ENCODE measurements at places on chromosomes 6 and 20.

GRCh38 chr20:10432079-10432478, 1.9 kb downstream of the MKKS start:
- DNase-seq = no peak

GRCh38 chr6:158662954-158663624, 13.2 kb downstream of the SYTL3 start:
- no peak for DNase-seq

DNA sequence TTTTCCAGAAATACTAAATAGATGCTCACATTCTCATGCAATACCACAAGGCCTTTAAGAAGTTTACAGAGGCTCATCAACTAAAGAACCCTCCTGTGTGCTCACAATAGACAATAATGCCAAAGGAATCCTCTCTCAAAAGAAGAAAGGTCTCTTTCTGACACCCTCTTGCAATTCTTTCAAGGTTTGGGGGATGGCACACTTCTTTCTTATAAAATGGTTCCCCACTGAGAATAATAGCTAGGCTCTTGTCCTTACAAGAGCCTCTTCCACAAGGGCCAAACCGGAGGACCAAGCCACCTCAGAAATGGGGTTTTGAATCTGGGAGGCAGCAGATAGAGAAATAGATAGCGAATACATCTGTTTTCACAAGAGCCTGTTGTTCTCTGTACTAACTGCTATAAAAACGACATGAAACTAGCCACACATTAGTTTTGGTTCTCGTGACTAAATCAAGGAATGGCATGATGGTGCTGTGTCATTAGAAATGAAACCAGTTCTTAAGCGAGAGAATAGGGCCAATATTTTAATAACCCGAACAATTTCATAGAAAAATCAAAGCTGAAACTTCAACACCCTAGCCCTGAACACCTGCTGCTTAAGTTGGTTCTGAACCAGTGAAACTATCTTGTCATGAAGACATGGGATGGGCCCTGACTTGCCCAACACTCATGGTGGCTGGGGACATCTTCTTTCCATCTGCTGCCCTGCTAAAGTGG, 81.1 kb downstream of the PRDM1 start:
- no peak for DNase-seq

- no peak for DNase-seq
Observed at GRCh38 chr20:31863296-31864085, 6.8 kb downstream of the DUSP15 start.

DNA sequence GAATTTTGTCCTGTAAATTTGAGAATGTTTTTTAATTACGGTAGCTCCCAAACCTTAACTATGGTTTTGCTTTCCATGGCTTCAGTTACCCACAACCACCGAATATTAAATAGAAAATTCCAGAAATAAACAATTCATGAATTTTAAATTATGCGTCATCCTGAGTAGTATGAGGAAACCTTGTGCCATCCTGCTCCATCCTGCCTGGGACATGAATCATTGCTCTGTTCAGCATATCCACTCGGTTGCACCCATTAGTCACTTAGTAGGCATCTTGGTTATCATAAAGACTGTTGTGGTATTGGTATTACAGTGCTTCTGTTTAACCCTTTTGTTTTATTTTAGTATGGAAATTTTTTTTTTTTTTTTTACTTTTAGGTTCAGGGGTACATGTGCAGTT, 39.7 kb downstream of the KCNS1 start:
- DNase-seq = no peak

GRCh38 chr6:35706468-35706867, 17.8 kb upstream of the FKBP5 start:
- no peak for DNase-seq

DNA sequence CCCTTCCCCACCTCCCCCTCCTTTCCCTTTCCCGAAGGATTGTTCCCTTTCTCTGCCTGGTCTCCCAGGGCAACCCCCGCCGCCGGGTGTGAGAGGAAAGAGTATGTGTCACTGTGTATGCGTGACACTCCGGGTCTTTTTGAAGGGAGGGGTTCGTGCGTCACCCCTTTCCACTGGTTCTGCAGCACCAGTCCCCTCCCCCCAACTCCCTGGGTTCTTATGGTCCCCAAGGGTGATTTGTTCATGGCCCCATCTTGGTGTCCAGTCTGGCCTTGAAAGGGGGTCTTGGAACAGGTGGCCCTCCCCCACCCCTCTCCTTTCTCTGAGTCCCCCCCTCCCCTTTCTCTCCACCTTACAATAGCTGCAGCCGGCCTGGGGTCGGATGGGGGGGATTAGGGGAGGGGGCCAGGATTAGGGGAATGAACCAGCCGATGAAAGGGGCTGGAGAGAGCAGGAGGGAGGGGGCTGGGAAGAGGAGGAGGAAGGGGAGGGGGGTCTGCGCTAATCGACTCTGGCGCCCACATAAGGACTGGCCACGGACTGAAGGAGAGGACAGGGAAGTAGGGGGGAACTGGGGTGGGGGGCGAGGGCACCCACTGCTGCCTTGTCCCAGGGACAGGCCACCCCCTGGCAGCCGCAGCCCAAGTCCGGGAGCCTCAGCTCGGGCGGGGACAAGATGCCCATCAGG, 1.3 kb upstream of the RING1 start:
- DNase-seq = no peak

- no peak for DNase-seq
Observed at GRCh38 chr6:82442061-82442719, 78.6 kb downstream of the TPBG start.

GRCh38 chr6:31586599-31587281, 663 bp downstream of the LST1 start:
- DNase-seq = no peak

Measured in stimulated activated CD4-positive, alpha-beta T cell treated with anti-CD3 and anti-CD28 coated beads, TNF-alpha, amount 100 ng/mL, for 4 hours (primary cell).